KBM-7 (cell line): ENCODE measurements at places on chromosomes 13 and 19.

- DNase-seq, result peak; percentile 88
These were observed 3.8 kb upstream of the ZNF414 start for GRCh38 chr19:8517551-8518442.

GRCh38 chr19:35216833-35217648, 11.5 kb downstream of the FAM187B start:
- DNase-seq, result peak; percentile 54

DNA sequence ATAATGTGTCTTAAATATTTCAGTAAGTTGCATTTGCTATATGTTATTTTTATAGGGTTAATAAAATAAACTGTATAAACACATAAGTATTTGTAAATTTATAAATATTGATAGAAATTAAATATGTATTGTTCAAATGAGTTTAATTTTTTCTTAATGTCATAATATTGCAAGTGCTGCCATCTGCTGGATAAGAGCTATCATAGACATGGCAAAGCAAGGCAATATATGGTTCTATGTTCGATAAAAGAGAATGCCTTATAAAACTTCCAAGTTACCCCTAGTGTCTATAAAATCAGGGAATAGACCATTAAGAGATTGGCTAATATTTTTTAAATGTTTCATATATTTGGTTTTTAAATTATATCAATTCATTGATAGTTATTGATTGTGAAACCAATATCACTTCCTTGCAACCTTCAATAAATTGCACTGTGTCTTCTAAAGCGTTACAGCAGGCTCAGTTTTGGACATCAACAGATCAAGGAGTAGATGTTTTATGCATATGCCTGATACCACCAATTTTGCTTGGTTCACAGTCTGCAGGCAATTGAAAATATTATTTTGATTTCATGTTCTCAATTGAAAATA, 29.0 kb upstream of the SLITRK6 start:
- no peak for DNase-seq

- DNase-seq, result no peak
These were observed 71.3 kb downstream of the LHFPL6 start for GRCh38 chr13:39531646-39532045.

- DNase-seq, result no peak
These were observed 629.1 kb downstream of the LIG4 start for GRCh38 chr13:107586216-107586615.

DNA sequence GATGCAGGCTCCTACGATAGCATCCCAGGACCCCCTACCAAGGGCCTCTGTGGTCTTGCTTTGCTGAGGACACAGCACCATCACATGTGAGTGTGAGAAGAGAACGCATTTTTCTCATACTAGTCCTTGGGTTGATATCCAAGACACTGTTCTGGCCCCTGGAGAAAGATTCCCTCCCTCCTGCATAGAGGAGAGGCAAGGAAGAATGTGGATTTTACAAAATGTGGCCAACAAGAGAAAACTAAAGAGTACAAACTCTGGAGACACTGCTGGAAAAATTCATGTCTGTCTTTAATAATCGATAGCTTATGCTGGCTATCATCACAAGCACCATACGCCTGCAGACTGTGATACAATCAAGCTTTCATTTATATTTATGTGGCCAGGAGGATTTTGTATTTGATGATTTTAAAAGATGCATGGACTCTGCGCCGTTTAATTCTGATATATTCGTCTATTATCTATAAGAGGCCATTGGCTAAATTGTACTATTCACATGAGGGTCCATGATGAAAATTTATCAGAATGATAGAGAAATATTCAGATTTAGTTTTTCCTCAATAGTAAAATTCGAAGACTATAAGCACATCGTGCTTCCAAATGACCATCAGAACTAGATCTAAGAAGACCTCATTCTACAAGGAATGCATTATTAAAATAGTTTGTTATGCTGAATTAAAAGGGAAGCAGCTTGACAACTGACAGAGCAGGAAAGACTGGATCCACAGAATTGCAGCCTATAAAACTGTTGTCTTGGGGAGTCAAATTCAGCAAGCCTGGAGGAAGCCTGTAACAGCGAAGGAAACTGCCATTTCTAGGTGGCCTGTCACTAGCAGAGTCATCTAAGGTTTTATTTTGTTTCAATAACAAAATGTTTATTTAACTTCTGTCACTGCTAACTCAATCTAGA, 578.7 kb downstream of the DIAPH3 start:
- DNase-seq, result no peak

DNA sequence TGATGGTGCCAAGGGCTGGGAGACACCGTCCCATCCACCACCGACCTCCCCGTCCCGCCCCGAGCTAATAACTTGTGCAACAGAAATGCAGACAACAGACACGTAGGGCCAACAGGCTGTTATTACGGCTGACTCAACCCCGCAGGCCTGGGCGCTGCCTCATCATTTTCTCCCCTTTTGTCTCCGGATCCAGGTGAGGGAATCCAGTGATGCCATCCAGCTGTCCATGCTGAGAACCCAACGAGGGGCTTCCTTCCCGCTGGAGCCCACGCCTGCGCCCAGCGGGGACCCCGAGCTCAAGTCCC, 6.4 kb upstream of the DIRAS1 start:
- DNase-seq, result no peak

DNA sequence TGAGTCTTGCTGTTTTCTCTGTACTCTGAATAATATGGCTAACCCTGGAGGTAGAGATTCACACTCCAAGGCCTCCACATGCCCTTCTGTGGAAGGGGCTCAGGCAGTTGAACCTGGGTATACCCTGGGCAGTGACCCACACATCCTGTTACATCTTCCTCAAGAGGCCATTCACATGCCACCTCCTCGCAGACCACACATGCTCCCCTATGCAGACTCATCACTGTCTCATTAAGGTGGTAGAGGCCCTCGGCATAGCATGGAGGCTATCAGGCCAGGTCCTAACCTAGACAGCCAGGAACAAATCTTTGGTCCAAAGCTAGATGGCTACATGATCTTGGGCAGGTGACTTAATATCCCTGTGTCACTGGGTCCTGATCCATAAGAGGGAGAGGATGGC, 363.9 kb upstream of the ZNF507 start:
- no peak for DNase-seq

- DNase-seq, result no peak
These were observed 33.3 kb downstream of the TMEM255B start for GRCh38 chr13:113792236-113792770.

DNA sequence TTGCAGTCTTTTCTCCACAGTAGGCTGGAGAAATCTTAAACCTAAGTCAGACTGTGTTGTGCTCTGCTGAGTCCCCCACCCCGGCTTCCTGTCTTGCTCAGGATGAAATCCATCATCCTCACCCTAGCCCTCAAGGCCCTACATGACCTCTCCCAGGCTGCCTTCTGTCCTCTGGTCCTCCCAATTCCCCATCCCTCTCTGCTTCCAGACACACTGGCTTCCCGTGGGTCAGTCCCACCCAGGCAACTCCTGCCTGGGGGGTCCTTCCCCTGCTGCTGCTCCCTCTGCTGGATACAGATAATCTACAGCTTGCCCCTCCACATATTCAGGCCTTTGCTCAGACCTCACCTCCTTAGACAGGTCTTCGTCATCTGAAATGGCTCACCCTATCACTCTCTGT, 18.4 kb upstream of the CBY2 start:
- no peak for DNase-seq

- no peak for DNase-seq
These were observed 1084.7 kb downstream of the EFNB2 start for GRCh38 chr13:105450784-105451183.

DNA sequence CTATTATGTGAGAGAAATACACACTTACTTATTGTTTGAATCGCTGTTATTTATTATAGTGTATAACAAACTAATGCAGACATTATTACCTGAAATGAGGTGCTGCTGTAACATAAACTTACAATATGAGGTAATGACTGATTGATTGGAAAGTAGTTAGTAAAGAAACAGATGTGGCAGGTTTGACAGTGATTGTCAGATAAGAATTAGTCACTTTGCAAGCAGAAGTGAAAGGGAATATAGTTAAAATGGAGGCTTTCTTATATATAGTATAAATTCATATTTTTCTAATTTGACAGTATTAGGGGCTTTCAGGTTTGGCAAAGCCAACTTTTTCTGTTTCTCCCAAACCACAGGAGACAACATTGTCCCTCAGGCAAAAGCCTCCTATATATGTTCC, 20.6 kb downstream of the MIR17HG start:
- DNase-seq, result no peak

DNA sequence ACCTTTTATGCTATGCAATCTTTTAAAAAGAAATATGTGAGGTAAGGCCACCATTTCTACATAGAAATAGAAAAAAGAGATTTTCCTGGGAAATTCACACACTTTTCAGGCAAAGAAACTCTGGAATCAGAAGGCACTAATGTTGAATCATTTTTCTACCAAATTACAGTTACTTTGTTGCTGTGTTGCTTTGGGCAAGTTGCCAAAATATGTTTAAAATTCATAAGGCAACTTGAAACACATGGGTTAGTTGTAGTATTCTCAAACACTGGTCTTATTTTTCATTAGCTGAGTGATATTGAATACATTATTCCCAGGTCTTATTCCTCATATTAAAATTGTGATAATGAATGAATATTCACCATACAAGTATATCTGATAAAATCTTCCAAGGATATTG, 195.0 kb upstream of the SLITRK1 start:
- DNase-seq, result no peak

- DNase-seq, result no peak
These were observed 14.3 kb upstream of the ZNF667 start for GRCh38 chr19:56491399-56491798.

DNA sequence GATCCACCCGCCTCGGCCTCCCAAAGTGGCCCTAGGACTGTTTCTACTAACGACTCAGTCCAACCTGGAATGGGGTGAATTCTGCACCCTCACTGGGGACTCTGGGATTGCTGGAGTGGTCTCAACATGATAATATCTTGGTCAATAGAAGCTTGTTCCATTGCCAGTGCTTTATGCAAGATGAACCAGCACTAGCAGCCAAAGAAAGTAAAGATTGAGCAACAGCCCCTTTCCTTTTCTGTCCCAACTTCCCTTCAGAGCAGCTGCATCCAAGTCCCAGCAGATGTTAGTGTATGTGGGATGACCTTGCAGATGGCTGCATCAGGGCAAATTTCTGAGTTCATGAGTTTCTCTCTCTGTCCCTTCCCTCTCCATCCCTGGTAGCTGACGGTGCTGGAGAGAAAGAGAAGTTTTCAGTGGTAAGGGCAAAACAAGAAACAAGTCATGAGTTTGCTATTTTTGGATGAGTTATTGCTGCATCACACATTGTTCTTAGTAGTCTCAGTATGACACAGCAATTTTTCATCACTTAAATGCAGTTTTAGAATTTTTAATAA, 183.6 kb upstream of the EDNRB start:
- peak; percentile 60 for DNase-seq

DNA sequence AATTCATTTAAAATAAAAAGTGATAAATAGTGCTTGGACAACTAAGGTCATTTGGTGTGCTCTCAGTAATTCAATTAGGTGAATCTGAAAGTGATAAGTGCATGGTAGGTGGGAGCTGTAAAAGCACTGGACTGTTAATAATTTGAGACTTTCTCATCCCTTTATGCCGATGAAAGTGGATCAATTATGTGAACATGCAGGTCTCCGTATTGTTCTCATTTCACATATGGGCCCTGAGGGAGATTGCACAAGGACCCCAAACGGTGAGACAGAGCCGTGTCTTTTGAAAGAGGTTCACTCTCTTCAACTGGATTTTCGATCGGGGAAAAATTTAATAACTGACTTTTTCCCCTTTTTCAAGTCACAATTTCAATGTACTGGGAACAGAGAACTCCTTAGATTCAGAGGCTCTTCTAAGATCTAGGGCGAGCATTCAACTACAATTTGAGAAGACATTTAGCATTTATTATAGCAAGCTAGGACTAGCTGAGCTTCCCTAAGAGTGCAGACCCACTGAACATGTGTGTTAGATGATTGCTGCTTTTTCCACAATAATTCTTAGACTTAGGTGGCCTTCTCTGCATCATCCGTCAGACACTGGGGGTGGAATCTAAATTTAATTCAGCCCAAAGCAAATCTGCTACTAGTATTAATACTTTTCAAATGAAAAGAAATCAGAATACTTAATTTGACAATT, 347.6 kb downstream of the OXGR1 start:
- no peak for DNase-seq

GRCh38 chr13:34107806-34108205, 289.9 kb downstream of the RFC3 start:
- no peak for DNase-seq

GRCh38 chr19:19134687-19135158, 3.6 kb downstream of the TMEM161A start:
- peak; percentile 49 for DNase-seq

DNA sequence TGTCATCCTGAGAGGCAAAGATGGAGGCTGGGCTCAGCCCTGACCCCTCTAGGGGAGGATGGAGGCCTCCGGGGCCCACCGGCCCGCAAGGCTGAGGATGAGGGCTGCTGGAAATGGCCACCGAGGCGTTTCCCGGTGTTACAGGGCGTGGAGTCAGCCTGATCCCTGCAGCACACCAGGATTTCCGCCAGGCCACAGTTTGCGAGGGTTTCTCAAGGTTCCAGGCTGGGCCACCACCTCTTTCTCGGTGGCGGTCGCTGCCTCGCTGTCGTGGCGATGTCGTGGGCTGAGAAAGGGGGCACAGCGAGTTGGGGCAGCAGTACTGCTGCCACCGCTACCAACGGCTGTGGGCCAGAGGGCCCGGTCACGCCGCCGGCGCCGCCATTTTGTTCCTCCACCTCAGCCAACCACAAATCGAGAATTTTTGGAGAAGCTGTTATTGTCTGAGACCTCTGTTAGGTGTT, at the start of gene CSNK1A1L:
Gene CSNK1A1L (minus strand): TSS at position 414 of the 464 bp plus-strand sequence. CDS start 408 bp downstream, at position 6.
- no peak for DNase-seq

GRCh38 chr19:18670312-18670711, 13.2 kb upstream of the CRTC1 start:
- DNase-seq, result no peak

GRCh38 chr13:82963226-82964099, 918.8 kb downstream of the SLITRK1 start:
- no peak for DNase-seq

DNA sequence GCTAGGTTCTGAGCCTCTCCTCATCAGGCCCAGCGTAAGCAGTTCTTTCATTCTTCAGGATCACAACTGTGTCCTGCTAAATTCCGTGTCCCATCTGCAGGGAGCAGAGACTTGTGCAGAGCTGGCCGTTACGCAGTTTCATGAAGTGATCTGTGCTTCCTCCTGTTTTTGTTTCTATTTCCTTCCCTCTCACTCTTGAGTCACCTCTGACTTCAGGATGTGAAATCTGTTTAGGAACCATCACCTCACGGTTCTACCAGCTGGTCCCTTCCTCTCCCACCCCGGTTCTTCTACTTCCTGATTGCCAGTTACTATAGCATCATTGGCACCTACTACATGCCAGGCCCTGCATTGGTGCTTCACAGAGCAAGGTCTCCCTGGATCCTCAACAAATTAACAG, 8.5 kb downstream of the MAU2 start:
- DNase-seq, result peak; percentile 13

- DNase-seq, result no peak
These were observed 79.0 kb upstream of the SLC7A1 start for GRCh38 chr13:29674532-29674931.
